ENCODE measurements at places on chromosomes 6 and 20. TPM values are rescaled to one million over a fixed set of nuclear protein-coding genes. Genes with fewer than 3 reads are reported as not detected.
A peak's percentile ranks its signal among the peaks of the same experiment; 100 is the strongest.

DNA sequence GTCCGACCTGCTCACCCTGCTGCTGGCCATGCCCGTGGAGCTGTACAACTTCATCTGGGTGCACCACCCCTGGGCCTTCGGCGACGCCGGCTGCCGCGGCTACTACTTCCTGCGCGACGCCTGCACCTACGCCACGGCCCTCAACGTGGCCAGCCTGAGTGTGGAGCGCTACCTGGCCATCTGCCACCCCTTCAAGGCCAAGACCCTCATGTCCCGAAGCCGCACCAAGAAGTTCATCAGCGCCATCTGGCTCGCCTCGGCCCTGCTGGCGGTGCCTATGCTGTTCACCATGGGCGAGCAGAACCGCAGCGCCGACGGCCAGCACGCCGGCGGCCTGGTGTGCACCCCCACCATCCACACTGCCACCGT, 885 bp downstream of the NTSR1 start:
- H3K27me3 ChIP-seq = peaks cover 23% of the 10 kb centered on the region
- H3K27ac ChIP-seq = no peak overlapping the region
- no peak overlapping the region for H3K4me3 ChIP-seq
- H3K4me1 ChIP-seq = peaks cover 4% of the 10 kb centered on the region

- no peaks in the 10 kb centered on the region for H3K4me1 ChIP-seq
- H3K27me3 ChIP-seq = peaks cover 30% of the 10 kb centered on the region
- no peak for DNase-seq
- no peaks in the 10 kb centered on the region for H3K36me3 ChIP-seq
Measured at GRCh38 chr6:7681449-7681848, 44.5 kb upstream of the BMP6 start.

DNA sequence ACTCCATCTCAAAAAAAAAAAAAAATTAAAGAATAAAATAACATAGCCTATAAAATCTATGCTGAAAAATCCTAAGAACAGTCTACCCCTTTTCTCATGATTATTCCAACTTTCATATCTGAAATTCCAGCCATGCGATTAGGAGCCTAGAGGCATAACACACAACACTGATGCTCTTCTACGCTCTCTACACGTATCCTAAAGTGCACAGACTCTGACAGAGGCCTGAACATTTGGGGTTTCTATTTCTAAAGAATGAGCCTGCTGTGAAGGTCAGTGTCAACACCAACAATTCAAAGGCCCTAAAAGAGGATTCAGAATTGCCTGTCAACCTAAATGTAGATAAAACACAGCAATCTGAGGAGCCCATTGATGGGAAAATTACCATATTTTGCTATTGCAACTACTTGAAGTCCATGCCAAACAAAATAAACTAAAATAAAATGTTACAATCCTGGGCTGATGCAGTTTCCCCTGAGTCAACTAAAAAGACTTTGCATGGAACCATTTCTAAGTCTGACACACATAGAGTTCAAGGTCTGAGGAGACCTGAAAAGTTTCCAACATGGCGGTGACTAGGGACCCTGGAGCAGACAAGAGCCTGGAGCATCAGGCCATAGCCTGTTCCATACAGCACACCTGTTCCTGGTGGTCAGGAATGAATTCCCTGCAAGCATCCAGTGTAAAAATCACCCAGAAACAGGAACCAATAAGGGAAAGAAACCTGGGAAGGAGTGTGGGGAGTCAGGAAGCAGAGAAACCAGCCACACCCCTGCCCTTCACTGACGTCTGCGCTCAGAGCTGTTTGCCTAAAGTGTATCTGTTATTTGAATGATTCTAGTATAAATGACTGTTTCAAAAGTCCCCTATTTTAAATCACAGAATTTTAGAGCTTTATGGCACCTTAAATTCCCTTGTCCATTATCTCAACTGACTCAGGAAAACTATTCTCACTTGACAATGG, 11.8 kb downstream of the NINL start:
- H3K36me3 ChIP-seq = no peaks in the 10 kb centered on the region
- H3K4me3 ChIP-seq = no peak overlapping the region
- no peaks in the 10 kb centered on the region for H3K27me3 ChIP-seq

DNA sequence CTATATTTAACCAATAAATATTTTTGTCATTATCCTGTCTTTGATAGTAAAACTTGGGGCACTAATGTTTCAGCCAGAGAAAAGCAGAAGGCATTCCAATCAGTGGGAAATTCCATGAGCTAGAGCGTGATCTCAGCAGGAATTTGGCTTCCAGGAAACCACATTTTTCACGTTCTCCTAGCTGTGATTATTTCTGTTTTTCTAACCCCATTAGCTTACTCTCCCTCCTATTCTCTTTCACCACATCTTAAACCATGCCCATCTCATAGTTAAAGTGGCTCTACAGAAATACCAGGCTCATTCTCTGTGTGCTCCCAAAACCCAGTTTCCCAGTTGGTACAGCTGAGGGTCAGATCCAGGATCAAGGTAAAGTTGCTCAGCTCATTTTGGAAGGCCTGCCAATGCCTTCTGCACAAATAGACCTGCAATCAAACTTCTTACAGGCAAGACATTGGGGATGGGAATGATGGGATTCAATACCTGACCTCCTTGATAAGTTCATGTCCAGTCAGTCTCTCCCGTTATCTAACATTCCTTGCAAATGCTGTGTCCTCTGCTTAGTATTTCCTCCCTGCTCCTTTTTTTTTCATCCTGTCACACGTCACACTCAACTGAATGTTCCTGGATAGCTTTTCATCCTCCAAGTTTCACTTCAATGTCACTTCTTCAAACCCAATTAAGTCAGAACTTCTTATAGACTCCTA, 33.1 kb upstream of the TMEM30A start:
- no peak overlapping the region for H3K4me3 ChIP-seq
- no peaks in the 10 kb centered on the region for H3K36me3 ChIP-seq
- H3K4me1 ChIP-seq = no peaks in the 10 kb centered on the region

GRCh38 chr6:27795697-27796494, 116.3 kb downstream of the OR2B2 start:
- H3K4me3 ChIP-seq = no peak overlapping the region
- H3K4me1 ChIP-seq = peaks cover 16% of the 10 kb centered on the region
- peak; percentile 59 for DNase-seq
- peaks cover 5% of the 10 kb centered on the region for H3K27me3 ChIP-seq
- H3K36me3 ChIP-seq = peaks cover 2% of the 10 kb centered on the region

KCNQ2 gene
- not detected for total RNA-seq

UST gene
- 0.20 TPM for total RNA-seq

CASS4 gene
- 5.2 TPM for total RNA-seq

DNA sequence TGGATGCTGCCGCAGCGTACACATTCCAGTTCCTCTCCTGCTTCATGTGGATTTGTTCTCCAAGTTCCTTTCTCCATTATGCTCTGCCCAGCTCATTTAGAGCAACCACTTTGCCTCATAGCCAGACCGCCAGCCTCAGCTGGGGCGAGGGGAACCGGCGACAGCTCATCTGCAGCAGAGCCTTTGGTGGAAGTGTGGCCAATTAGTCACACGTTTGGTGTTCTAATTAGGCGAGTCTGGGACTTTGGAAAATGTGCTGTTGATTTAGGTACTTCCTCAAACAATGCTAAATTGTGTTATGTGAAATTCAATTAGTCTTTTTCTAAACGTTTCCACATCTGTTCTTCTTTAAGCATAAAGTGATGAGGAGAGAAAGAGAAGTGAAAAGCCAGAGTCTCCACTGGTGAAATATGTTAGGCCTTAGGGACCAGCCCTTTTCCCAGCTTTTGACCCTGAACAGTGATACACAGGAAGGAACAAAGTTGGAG, 217.9 kb downstream of the TBX18 start:
- no peaks in the 10 kb centered on the region for H3K4me1 ChIP-seq
- no peaks in the 10 kb centered on the region for H3K27me3 ChIP-seq
- no peaks in the 10 kb centered on the region for H3K36me3 ChIP-seq
- no peak for DNase-seq
- no peak overlapping the region for H3K27ac ChIP-seq

DNA sequence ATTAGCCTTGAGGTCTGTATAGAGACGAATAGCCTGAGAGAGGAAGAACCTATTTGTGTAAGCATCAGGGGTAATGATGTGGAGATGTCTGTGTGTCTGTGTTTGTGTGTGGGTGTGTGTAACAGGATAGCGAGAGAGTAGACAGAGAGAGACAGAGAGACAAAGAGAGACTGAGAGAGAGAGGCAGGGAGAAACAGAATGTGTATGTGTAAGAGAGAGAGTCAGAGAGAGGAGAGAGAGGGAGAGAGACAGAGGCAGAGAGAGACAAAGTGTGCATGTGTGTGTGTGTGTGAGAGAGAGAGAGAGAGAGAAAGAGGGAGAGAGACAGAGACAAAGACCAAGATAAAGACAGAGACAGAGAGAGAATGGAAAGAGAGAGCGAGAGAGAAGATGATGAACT, 396.1 kb downstream of the PAX1 start:
- no peak overlapping the region for H3K4me3 ChIP-seq
- no peaks in the 10 kb centered on the region for H3K27me3 ChIP-seq
- DNase-seq = no peak
- no peaks in the 10 kb centered on the region for H3K4me1 ChIP-seq

GRCh38 chr6:48139818-48140614, 29.0 kb upstream of the PTCHD4 start:
- H3K27ac ChIP-seq = no peak overlapping the region
- no peak overlapping the region for H3K4me3 ChIP-seq
- DNase-seq = no peak
- no peaks in the 10 kb centered on the region for H3K4me1 ChIP-seq
- H3K27me3 ChIP-seq = no peaks in the 10 kb centered on the region

EEF1E1 gene
- total RNA-seq = 71.2 TPM

GRCh38 chr20:10271494-10272219, 53.0 kb downstream of the SNAP25 start:
- no peak overlapping the region for H3K4me3 ChIP-seq
- H3K4me1 ChIP-seq = no peaks in the 10 kb centered on the region
- no peaks in the 10 kb centered on the region for H3K36me3 ChIP-seq
- DNase-seq = no peak
- no peaks in the 10 kb centered on the region for H3K27me3 ChIP-seq

- no peak for DNase-seq
- H3K27me3 ChIP-seq = no peaks in the 10 kb centered on the region
- H3K36me3 ChIP-seq = no peaks in the 10 kb centered on the region
- no peak overlapping the region for H3K4me3 ChIP-seq
Measured at GRCh38 chr6:51167468-51167867, 348.8 kb downstream of the TFAP2B start.

EPPIN gene
- not detected for total RNA-seq

LZTS3 gene
- total RNA-seq = 1.2 TPM

OLIG3 gene
- not detected for total RNA-seq

DNA sequence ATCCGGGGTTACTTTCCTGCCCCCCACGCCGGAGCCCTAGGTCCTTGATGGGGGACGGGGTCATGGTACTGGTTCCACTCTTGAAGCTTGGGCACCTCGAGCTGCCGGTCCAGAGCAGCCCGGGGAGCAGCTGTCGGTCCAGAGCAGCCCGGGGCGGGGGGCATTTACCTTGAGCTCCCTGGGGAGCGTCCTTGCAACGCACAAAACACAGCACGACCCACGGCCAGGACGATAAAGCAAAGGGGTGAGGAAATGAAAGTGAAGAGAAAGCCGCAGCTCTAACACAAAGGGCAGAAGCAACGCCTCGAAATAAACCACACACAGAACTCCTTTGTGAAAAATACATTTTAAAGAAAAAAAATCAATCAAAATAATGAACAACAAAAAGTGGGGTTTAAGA, 39.1 kb downstream of the KCNQ2 start:
- H3K27me3 ChIP-seq = no peaks in the 10 kb centered on the region
- H3K27ac ChIP-seq = no peak overlapping the region
- H3K36me3 ChIP-seq = no peaks in the 10 kb centered on the region
- no peak for DNase-seq
- peaks cover 11% of the 10 kb centered on the region for H3K4me1 ChIP-seq
- H3K4me3 ChIP-seq = no peak overlapping the region

DNA sequence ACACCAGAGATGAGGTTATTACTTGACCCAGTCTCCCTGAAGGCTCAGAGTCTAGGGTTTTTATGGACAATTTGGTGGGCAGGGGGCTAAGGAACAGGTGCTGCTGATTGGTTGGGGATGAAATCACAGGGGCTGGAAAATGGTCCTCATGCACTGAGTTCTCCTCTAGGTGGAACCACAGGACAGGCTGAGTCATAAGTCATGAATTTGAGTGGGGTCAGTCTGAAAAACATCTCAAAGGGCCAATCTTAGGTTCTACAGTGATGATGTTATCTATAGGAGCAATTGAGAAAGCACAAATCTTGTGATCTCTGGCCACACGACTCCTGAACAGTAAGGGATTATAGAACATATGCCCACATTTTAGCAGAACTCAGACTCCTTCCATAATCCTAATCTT, 5.9 kb upstream of the MRS2 start:
- H3K4me3 ChIP-seq = no peak overlapping the region
- no peaks in the 10 kb centered on the region for H3K36me3 ChIP-seq
- peaks cover 20% of the 10 kb centered on the region for H3K27me3 ChIP-seq

DNA sequence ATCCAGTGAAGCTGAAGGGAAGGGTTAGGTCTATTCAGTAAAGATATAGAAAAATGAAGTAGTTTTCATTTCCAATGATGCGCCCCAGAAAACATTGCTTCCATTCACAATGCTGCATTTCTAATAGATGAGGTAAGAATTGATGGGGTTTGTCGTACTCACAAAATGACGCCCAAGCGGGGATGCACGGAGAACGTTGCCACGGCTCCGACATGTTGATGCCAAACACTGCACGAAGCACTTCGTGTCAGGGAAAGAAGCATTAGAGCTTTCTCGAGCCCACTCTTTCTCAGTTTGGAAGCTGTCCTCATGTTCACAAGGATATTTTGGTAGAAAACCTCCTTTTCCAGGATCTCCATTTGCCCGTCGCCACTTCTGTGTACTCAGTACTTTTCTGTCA, 21.6 kb upstream of the MAFB start:
- no peak overlapping the region for H3K4me3 ChIP-seq
- no peak for DNase-seq
- H3K27ac ChIP-seq = no peak overlapping the region
- no peaks in the 10 kb centered on the region for H3K4me1 ChIP-seq
- peaks cover 10% of the 10 kb centered on the region for H3K27me3 ChIP-seq

DNA sequence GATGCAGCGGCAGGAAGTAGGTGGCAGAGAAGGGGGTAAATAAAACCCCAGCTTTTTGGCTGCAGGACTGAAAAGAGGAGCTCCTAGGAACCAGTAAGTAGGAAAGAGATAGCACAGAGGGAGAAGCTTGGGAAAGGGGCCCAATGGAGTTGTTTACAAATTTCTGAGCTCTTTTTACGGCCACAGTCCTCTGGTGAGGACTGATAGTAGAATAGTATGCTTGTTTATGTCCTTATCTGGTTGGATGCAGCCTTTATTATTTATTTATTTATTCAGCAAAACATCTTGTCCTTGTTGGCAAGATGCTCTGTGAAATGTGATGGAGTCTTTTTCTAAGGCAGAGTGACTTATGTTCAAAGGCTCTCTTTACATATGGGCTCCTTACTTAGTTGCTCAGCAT, 119.7 kb upstream of the AHI1 start:
- H3K27ac ChIP-seq = no peak overlapping the region
- no peaks in the 10 kb centered on the region for H3K4me1 ChIP-seq
- H3K4me3 ChIP-seq = no peak overlapping the region
- DNase-seq = no peak
- no peaks in the 10 kb centered on the region for H3K36me3 ChIP-seq
